Stimulated activated CD4-positive, alpha-beta T cell treated with anti-CD3 and anti-CD28 coated beads, Interleukin-4, amount 100 ng/mL, for 4 hours (primary cell): ENCODE measurements at places on chromosomes 13 and 19.

DNA sequence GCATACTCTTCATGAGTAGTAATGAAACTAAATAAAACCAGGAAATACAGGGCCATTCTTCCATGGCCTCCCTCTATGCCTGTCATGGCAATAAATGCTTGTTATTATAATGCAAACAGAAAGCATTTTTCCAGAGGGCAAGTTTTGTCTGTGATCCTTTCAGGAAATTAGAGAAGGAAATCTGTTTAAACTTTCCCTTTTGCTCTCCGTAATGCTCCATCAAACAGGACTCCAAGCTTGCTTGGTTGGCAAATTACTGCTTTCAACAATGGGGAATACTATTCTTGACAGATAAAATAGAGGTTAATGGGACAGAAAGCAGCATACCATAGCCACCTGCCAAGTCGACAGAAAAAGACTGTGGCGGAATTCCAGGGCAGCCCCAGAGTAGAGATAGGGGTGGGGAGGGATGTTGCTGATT lies 252.5 kb downstream of the LHFPL6 start:
- no peak for DNase-seq

DNA sequence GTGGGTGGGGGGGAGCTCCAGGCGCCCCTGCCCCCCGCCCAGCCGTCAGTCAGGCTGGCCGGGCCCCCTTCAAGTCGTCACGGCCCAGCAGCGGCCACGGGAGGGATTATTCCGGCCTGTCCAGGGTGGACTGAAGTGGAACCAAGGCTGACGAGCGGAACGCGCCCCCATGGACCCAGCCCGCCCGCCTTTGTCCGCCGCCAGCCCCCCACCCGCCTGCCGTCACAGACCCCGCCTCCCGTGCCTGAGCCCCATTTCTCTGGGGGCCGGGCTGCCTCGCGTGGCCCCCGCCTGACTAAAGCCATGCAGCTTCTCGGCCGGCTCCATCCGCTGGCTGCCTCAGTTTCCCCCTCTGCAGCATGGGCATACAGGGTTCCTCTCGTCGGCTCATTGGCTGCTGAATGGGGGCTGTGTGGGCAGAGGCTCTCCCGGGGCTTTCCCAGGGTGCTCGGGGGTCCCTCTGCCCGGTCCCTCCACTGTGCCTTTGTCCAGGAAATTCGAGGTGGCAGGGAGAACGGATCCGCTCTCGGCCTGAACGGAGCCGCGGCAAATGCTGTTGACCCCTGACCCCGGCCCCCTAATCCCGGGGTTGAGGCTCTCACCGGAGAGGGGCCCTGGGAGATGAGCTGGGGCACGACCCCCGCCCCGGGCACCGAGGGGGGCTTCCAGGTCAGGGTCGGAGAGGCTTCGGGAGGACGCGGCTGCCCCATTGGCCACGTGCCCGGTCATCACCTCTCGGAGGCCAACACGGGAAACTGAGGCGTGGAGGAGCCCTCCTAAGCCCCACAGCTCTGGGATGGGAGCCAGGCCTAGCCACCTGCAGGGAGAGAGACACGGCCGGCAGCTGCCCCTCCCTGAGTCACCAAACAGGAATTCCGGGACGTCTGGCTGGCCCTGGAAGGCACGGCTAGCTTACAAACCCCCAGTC lies 27.4 kb downstream of the EFNA2 start:
- no peak for DNase-seq

DNA sequence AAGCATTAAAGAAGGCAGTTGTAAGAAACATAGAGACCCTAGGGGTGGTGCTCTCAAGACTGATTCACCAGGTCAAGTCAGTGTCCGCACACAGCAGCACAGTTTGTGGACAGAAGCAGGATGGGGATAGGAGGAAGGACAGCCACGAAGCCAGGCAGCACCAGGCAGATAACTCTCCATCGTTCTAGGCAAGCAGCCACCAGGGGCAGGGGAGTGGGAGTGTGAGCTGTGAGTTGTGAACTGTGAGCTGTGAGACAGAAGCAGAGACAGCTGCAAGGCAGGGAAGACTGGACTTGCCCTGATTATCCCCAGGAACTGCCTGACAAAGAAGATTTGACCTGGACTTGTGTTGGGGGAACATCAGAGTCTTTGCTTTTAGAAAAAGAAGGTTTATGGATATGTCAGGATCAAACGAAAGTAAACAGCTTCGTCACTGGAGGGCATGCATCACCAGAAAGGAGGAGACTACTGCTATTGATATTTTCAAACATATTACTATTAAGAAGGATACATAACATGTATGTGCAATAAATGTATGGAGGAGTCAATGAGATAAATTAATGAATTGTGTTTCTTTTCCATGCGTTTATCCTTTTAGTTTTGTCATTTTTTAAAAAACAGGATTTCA lies 286.1 kb downstream of the IRS2 start:
- no peak for DNase-seq

GRCh38 chr19:3808420-3809143 lies 22.4 kb upstream of the MATK start:
- DNase-seq, result no peak

- no peak for DNase-seq
These were observed 165.2 kb downstream of the STK24 start for GRCh38 chr13:98411617-98412265.

- no peak for DNase-seq
These were observed 6.5 kb upstream of the RSPH6A start for GRCh38 chr19:45821570-45821969.

GRCh38 chr13:95676762-95677563 lies at the start of gene DNAJC3:
DNAJC3 (plus strand) TSS chr13:95677139; CDS start chr13:95677256, 117 bp downstream.
- DNase-seq, result peak; percentile 97

GRCh38 chr19:15136234-15136954 lies 29.2 kb downstream of the SYDE1 start:
- no peak for DNase-seq

- DNase-seq, result no peak
These were observed 28.5 kb downstream of the DCLK1 start for GRCh38 chr13:36102721-36103120.

DNA sequence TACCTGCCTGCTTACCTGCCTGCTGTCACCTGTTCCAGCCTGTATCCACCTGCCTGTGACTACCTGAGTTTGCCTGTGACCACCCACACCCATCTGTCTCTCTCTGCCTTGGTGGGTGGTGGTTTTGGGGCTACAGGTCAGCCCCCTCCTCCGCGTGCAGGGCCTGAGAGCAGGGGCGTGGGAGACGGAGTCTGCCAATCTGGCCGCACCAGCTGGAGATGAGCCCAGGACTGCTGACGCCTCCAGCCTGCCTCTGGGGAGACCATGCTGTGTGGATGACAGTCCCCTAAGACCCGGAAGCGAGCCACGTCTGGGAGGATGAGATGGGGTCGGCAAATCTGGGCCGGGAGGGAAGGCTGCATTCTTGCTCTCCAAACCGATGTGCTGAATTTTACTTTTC lies 15.9 kb upstream of the KCTD15 start:
- no peak for DNase-seq

DNA sequence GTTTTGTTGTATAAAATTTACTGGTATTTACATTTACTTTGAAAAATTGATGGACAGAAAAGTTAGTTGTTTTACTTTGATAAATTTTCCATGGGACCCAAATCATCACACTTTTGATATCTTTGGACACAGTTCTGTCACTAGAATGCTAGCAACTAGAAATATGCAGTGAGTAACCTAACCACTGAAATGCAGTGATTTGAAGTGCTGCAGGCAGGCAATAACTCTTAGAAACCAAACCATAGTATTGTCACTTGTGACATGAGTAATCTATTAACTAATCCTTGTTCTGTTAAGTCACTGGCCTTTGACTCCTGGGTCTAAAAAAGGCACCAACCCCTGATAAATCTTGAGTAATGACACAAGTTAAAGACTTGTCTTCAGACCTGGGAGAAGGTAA lies 620.0 kb upstream of the ATXN8OS start:
- DNase-seq, result no peak

DNA sequence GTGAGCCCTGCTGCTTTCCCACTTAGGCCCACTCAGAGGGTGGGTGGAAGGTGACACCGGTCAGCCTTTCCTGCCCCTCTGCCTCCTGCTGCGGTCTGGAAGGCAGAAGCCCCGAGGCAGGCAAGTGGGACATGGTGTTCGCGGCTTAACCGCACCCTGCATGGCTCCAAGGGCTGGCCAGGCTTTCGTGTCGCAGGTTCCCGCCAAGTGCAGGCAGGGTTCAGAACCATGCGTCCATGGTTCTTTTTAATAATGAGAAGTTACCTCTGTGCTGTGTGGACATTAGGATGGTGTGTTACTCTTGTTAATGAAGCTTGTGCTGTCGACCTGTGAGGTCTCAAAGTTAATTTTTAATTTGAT lies 986 bp downstream of the DGKH start:
- DNase-seq, result no peak

- no peak for DNase-seq
These were observed 1527.1 kb upstream of the PRR20A start for GRCh38 chr13:55613429-55614187.

GRCh38 chr13:32107474-32107873 lies 75.9 kb downstream of the FRY start:
- no peak for DNase-seq

- DNase-seq, result no peak
These were observed 452.0 kb downstream of the SLITRK6 start for GRCh38 chr13:85347251-85347650.

- no peak for DNase-seq
These were observed 135.7 kb downstream of the DIAPH3 start for GRCh38 chr13:60028021-60028420.

DNA sequence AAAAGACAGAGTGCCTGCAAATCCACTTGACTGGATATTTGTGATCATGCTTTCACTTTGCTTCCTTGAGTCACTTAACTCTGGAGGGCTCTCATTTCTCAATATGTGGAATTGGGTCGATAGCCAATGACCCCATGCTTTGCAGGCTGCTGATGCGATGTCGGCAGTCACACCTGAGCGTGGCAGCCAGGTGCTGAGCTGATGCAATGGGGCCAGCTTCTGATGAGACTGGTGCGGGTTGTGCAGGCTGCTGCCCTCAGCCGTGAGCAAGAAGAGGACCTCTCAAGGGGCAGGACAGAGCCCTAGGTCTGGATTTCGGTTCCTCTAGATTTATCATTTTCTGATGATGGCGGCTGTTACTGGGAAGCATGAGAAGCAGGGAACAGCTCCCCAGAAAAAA lies 334.1 kb downstream of the TEX29 start:
- no peak for DNase-seq

GRCh38 chr19:45973553-45974338 lies at the start of gene NOVA2:
NOVA2 (minus strand) TSS chr19:45973865; CDS start chr19:45973351, 514 bp downstream.
- DNase-seq, result peak; percentile 12

DNA sequence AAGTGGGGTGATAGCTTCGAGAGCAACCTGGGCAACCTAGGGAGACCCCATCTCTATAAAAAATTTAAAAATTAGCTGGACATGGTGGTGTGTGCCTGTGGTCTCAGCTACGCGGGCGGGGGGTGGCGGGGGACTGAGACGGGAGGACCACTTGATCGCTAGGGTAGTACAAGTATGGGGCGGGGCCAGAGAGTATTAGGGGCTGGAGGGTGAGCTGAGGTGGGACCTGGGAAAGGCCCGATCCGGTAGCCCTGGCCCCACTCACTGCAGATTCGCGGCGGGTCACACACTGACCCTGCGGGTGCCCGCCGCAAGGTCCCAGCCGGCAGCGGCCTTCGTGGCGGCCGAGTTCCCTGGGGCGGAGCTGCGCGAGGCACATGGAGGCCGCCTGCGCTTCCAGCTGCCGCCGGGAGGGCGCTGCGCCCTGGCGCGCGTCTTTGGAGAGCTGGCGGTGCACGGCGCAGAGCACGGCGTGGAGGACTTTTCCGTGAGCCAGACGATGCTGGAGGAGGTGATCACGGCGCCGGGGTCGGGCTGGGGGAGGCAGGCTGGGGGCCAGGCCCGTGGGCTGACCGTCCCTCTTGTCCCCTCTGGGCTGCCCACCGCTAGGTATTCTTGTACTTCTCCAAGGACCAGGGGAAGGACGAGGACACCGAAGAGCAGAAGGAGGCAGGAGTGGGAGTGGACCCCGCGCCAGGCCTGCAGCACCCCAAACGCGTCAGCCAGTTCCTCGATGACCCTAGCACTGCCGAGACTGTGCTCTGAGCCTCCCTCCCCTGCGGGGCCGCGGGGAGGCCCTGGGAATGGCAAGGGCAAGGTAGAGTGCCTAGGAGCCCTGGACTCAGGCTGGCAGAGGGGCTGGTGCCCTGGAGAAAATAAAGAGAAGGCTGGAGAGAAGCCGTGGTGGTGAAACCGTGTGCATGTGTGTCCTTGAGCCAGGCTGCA lies 2.0 kb upstream of the ARHGAP45 start:
- DNase-seq, result peak; percentile 70

- DNase-seq, result no peak
These were observed at the start of gene EFNA2 for GRCh38 chr19:1285737-1286360. EFNA2 (plus strand) TSS chr19:1285873; CDS start chr19:1286169, 296 bp downstream.

GRCh38 chr13:26821672-26822071 lies 61.1 kb upstream of the GPR12 start:
- DNase-seq, result no peak
